ENCODE measurements at places on chromosomes 1 and 21.

DNA sequence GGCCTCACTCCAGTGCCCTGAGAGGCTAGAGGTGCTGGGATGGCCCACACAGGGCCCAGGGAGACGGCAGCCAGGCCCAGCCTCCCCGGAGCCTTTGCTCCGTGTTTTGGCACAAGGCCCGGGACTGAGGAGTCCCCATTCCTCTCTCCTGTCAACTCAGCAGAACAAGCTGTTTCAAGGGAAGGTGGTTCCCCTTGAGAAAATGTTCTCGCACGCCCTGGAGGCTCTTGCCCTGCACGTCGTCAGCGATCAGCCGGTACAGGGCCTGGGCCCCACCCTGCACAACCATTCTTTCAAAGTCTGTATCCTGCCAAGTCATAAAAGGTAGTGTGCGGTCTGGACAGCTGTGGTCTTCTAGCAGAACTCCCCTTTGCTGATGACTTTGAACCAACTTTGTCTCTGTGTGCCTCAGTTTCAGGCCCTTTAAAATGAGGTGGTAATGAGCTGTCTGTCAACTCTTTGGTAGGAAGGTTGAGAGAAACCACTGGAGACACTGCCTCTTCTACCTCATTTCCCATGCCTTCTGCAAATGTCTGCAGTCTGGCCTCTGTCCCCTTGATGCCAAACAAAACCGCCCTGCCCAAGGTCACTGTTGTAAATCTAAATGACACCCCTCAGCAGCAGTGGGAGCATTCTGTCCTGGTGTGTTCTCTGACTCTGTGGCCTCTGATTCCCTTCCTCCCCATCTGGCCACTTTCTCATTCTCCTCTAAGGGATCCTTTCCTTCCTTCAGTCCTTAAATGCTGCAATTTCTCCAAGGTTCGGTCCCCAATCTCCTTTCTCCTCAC is 138.6 kb upstream of the JUN start:
- DNase-seq: peak; percentile 38

- no peak for DNase-seq
These were observed 223.0 kb downstream of the AJAP1 start for GRCh38 chr1:4877426-4877825.

DNA sequence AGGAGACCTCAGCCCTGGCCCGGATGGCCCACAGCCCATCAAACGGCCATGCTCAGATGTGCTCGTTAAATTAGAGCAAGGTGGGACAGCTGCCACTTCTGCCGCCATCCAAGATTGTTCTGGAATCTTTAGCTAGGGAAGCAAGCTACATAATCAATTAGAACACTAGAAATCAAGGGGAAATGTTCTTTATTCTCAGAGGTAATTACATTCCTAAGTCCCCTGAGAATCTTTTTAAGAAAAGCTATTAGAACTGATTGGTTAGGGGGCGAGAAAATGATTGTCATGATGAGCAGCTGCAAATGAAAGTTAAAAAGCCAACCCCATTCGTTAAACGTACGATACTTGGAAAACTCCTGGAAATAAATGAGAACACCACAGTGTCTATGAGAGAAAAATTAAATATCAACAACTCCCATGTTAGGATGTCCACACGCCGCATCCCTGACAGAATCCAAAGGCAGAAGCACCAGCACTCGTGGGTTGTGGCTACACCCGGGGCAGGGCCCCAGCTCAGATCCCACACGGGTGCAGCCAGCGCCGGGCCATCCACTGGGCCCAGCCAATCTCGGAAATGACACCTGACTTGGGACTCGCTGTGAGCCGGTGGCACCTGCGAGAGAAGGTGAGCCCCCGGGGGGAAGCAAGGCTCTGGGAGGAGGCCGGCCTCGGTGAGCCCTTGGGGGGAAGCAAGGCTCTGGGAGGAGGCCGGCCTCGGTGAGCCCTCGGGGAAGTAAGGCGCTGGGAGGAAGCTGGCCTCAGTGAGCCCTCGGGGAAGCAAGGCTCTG is 37.6 kb downstream of the KRTAP10-1 start:
- no peak for DNase-seq

GRCh38 chr1:26915204-26915842 is 1.5 kb upstream of the NR0B2 start:
- no peak for DNase-seq

GRCh38 chr1:93680420-93681100 is 1.1 kb downstream of the BCAR3 start:
- DNase-seq: no peak

- peak; percentile 58 for DNase-seq
These were observed 36.3 kb upstream of the IL10 start for GRCh38 chr1:206808615-206809014.

DNA sequence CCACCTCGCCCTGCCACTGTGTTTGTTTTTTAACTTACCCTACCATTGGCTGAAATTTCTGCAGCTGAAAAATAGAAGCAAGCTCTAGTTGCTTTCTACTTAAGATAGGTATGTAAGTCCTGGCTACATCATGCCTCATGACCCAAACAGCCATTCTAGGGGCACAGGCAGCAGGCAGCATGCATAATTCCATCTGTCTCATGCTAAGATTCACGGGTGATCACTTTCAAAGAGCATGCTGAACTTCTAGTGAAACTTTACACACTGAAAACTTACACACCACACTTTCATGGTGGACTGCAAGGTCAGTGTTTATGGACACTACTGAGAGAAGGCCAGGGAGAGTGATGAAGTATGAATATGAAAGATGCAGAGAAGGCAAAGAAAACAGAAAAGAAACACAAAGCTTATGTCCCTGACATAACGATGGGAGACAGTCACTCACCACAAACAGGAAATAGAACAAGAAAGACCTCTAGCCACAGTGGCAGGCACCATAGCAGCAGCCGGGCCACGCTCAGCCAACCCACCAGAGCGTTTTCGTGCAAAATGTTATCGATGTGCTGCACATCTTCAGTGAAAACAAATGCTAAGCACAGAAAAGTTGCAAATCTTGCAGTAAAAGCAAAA is 102.3 kb upstream of the TIAM1 start:
- DNase-seq: peak; percentile 52

DNA sequence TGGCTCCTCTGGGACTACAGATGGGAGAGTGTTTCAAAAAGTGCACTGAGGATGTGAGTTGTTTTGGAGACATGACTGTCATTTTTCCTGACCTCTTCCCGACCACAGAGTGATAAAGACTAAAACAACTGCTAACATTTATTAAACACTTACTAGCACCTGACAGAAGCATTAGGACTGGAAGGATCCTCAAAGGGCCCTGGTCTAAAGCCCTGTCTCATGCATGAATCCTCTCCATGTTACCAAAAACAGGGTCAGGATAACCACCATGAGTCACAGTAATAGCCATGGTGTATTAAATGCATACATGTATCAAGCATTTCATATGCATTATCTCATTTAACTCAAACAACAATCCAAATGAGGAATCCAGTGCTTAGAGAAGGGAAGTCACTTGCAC is 11.5 kb downstream of the CYB5RL start:
- DNase-seq: no peak

DNA sequence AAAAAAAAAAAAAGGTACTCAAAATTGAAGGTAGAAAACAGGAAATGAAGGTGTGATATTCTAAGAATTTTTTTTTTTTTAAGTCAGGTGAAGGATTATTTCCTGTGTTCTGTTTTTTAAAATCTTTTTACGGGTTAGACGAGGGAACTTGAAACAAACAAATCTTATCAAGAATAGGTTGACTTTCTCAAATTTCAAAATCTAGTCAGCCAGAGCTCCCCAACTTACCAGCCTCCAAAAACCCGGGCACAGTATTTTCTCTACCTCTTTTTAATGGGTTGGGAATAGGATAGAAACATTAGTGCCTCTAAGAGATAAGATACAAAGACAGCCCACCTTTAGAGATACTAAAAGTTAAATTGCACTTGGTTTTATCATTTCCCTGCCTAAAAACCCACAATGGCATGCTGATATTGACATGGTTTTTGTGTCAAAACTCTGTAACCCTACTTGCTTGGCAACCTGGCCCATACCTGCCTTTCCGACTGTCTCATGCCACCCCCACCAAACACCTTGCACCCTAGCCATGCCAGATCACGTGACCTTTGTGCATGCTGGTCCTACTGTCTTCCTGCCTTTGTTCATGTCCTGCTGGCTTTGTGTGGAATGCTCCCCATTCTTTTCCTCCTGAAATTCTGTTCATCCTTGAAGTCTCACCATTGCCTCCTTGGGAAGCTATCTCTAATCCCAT is 4.2 kb downstream of the RCAN3 start:
- DNase-seq: no peak

DNA sequence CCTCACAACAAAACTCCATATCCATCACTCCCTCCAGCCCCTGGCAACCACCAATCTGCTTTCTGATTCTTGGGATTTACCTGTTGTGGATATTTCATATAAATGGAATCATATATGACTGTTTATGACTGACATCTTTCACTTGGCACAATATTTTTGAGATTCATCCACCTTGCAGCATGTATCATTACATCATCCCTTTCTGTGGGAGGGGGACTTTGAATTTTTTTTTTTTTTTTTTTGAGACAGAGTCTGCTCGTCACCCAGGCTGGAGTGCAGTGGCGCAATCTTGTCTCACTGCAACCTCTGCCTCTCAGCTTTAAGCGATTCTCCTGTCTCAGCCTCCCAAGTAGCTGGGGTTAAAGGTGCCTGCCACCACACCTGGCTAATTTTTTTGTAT is 128.2 kb downstream of the ITSN1 start:
- no peak for DNase-seq

GRCh38 chr1:109808703-109809102 is 45.0 kb upstream of the EPS8L3 start:
- DNase-seq: no peak

DNA sequence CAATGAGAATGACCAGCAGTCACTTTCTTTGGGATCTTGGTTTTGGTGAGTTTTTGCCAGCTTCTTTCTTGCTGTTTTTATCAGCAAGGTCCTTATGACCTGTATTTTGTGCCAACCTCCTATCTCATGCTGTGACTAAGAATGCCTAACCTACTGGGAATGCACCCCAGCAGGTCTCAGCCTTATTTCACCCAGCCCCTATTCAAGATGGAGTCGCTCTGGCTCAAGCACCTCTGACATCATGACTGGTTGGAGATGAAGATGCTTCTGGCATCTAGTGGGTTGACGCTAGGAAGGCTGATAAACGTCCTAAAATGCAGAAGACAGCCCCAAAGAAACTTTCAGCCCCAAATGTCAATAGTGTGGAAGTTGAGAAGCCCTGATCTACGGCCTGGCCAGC is 33.6 kb upstream of the NHLH2 start:
- DNase-seq: no peak

- DNase-seq: no peak
These were observed 70.6 kb downstream of the COQ8A start for GRCh38 chr1:227010645-227011044.

GRCh38 chr1:107198561-107198960 is 57.7 kb downstream of the NTNG1 start:
- no peak for DNase-seq

DNA sequence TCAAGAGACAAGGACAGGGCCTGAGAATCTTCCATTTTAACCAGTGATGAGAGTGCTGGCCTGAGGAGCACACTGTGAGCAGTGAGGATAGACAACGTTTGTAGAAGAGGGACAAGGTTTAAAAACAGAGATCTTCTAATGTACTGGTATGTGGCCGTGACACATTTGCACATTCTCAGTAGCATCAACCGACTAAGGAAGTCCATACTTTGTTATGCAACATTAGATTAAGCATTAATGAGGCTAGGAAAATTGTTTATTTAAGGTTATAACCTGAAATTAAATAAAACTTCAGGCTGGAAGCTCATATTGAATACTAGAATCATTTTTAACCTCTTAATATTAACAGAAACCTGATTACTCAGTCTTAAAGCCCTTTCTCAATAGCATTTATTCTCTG is 99.0 kb downstream of the SLC45A1 start:
- DNase-seq: no peak

GRCh38 chr1:85033221-85033620 is 15.1 kb downstream of the MCOLN3 start:
- no peak for DNase-seq

DNA sequence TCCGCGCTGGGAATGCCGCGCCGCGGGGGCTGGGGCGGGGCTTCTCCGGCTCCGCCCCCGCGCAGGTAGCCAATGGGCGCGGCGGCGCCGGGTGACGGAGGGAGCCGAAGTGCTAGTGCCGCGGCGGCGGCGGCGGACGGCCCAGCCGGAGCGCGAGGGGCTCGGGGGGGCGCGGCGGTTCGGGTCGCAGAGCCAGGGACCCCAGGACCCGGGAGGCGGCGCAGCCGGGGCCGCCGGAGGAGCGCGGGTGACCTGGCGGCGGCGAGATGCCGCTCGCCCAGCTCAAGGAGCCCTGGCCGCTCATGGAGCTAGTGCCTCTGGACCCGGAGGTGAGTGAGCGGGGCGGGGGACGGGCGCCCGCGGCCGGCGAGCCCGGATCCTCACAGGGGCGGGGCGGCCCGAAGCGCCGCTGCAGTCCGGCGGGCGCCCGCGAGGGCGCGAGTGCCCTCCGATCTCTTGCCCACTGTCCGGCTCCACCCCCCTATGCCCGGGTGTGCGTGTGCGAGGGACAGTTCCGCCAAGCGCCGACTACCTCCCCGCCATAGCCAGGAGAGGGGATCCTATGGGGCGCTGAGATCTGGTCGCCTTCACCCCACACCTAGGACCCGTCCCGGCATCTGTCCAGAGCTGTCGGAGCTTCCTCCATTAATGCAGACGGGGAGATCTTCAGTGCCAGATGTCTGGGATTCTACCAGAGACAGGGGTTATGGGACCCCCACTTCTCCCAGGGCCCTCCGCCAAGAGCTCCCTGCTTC is at the start of gene RPS6KA1:
Gene RPS6KA1 (plus strand): TSS at position 107 of the 755 bp plus-strand sequence. CDS start 160 bp downstream, at position 267.
- peak; percentile 54 for DNase-seq

GRCh38 chr1:69913977-69914376 is 291.4 kb downstream of the LRRC40 start:
- no peak for DNase-seq

- no peak for DNase-seq
These were observed 151.1 kb upstream of the CAMK1G start for GRCh38 chr1:209432443-209432825.

GRCh38 chr1:201212461-201213055 is 21.9 kb downstream of the IGFN1 start:
- no peak for DNase-seq

GRCh38 chr1:3495776-3496745 is 41.6 kb downstream of the ARHGEF16 start:
- DNase-seq: no peak

DNA sequence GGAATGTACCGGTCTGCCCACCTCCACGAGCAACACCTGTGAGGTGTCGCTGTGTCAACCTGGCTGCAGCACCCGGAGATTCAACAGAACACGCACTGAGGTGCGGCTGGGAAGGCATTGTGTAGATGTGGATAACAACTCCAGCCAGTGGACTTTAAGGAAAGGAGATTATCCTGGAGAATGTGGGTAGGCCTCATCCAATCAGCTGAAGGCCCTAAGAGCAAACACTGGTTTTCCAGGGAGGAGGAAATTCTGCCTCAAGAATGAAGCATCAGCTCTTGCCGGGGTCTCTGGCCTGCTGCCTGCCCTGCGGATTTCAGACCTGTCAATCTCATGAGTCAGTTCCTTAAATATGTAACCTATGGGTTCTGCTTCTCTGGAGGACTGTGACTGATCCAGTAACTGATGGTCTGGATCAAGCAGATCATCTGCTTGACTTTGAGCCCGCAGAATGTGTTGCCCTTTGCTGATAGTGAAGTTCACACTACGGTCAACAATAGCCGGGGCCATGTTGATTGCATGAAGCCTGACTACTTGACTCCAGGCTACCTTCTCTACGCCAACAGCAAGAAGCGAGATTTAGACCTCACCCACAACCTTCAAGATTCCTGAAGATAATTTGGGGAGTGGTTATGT is 15.9 kb upstream of the PRDM15 start:
- DNase-seq: no peak

- DNase-seq: peak; percentile 85
These were observed at the start of gene SIPA1L2 for GRCh38 chr1:232630047-232630893. SIPA1L2 (minus strand) TSS chr1:232630133; CDS start chr1:232515339, 114,794 bp downstream.

- no peak for DNase-seq
These were observed 10.2 kb downstream of the PLXNA2 start for GRCh38 chr1:208233978-208234377.

Measured in CD4-positive, alpha-beta T cell treated with Interleukin-15 for 4 hours (primary cell).